ENCODE measurements at places on chromosomes 7 and 10. TPM values are rescaled to one million over a fixed set of nuclear protein-coding genes. Genes with fewer than 3 reads are reported as not detected.

DNA sequence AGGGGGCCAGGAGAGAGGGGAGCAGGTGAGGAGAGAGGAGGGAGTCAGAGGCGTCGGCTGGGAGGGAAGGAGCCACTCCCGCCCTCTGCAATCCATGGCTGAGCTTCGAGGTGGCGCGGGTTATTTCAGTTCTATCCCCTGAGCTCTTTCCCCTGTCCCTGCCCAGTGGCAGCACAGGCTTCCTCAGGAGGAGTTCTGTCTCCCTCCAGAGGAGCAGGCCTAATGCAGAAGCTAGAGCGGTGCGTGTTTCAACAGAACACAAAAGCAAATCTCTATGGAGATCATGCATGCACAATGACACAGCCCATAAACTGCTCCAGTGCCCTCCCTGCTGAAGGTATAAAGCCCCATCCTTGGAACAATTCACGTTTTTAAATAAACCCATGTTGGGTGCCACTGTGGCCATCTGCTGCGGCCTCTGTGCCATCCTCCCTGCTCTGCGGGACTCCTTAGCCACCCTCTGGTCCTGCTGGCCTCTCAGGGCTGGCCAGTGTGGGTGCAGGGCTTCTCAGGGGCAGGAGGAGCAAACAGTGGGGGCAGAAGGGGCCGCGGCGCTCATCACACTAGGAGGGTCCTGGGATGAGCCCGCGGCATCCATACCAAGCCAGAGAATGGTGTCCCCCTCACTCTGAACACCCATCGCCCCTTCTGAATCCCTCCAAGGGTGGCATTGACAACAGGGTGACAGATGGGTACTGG, 192.6 kb upstream of the LYZL2 start:
- no peak overlapping the region for H3K27ac ChIP-seq
- H3K4me3 ChIP-seq, result no peak overlapping the region
- no peaks in the 10 kb centered on the region for H3K36me3 ChIP-seq

GRCh38 chr7:76294344-76295024, 8.0 kb upstream of the HSPB1 start:
- no peaks in the 10 kb centered on the region for H3K27me3 ChIP-seq
- peak overlapping the region; percentile 28 for H3K4me3 ChIP-seq
- peak overlapping the region; percentile 89 for H3K27ac ChIP-seq
- DNase-seq, result peak; percentile 98

DNA sequence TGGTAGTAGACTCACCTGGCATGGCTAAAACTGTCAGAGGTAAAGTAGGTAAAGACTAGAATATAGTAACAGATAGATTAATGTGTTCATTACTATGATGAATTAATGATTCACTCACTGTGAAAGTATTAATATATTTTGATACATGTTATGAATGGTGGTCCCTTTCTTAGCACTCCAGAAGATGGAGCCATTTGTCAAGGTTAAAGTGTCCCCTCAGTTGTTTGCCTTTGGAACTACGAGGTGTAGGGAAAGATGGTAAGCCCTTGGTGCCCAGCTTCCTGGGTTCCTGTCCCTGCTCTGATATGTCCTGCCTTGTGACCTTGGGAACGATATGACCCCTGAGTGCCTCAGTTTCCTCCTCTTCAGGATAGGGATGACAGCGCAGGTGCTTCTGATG, 49.4 kb downstream of the HTRA1 start:
- H3K27me3 ChIP-seq, result no peaks in the 10 kb centered on the region
- no peaks in the 10 kb centered on the region for H3K4me1 ChIP-seq
- H3K36me3 ChIP-seq, result no peaks in the 10 kb centered on the region
- DNase-seq, result no peak
- no peak overlapping the region for H3K27ac ChIP-seq

- H3K27ac ChIP-seq, result peak overlapping the region; percentile 7
- no peak for DNase-seq
- no peak overlapping the region for H3K4me3 ChIP-seq
- peaks cover 56% of the 10 kb centered on the region for H3K4me1 ChIP-seq
- H3K27me3 ChIP-seq, result no peaks in the 10 kb centered on the region
Measured at GRCh38 chr10:80493522-80494051, 39.5 kb downstream of the TSPAN14 start.

DNA sequence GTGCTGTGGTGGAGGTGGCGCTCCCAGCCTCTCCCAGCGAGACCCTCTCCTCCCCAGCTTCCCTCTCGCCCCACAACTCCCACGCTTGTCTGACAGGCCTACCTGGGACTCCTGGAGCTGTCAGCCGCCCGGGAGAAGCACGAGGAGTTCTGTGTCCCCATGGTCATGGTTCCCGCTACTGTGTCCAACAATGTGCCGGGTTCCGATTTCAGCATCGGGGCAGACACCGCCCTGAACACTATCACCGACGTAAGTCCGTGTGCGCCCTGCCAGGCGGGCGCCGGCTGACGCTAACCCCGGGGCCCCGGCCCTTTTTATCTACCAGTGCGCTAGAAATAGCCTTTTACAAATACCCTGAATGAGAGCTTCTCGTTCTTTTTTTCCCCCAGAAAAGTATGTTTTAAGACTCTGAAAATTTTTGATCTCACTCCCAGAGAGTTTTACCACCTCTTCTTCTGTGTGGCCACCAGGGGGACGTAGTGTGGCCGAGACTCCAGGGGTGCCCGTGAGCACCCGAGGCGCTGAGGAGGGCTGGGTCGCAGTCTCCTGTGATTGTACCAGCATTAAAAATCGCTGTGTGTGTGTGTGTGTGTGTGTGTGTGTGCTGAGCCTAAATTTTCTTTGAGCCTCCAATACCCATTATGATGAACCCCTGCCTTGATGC, 52.6 kb downstream of the PFKP start:
- no peak for DNase-seq
- H3K4me3 ChIP-seq, result no peak overlapping the region
- no peaks in the 10 kb centered on the region for H3K36me3 ChIP-seq
- H3K4me1 ChIP-seq, result no peaks in the 10 kb centered on the region
- no peak overlapping the region for H3K27ac ChIP-seq

- no peak overlapping the region for H3K27ac ChIP-seq
- H3K36me3 ChIP-seq, result no peaks in the 10 kb centered on the region
- H3K27me3 ChIP-seq, result no peaks in the 10 kb centered on the region
- H3K4me1 ChIP-seq, result peaks cover 6% of the 10 kb centered on the region
Measured at GRCh38 chr10:97733256-97733655, 3.7 kb upstream of the ZFYVE27 start.

Gene PLAC9
- 6.7 TPM for total RNA-seq

Gene VAX1
- total RNA-seq, result not detected

DNA sequence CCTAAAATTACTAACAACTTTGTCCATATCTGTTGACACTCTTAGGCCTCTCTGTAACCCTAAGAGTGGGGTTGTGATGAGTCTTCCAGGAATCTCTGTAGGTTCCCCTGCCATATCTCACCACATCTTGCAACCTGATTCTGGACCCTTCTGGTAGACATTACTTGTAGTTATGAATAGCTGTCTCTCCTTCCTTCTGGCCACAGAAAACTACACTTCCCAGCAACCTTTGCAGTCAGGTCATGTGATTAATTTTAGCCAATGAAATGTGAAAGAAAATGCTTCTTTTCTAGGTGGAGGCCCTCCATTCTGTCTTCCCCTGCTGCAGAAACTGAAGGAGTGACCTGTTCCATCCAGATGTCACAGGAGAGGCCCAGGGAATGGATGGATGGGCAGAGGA, 147.6 kb upstream of the AOAH start:
- H3K27me3 ChIP-seq, result no peaks in the 10 kb centered on the region
- H3K4me3 ChIP-seq, result no peak overlapping the region
- H3K4me1 ChIP-seq, result no peaks in the 10 kb centered on the region

DNA sequence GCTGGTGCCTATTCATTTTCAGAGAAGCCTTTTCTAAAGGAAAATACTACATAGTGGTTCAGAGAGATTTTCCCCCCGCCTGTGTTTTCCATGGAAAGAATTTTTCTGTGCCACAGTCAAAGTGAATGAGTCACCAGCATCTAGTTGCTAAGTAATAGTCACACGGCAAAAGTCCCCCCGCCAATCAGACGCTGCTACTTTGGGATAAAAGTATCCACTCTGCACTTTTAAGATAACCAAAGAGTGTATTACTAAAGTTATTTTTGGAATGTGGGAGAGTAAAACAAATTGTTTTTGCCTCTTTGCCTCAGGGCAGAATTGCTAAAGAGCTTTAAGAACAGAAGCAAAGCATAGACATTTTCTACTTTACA, 23.5 kb downstream of the ABLIM1 start:
- no peak overlapping the region for H3K4me3 ChIP-seq
- no peak overlapping the region for H3K27ac ChIP-seq
- no peaks in the 10 kb centered on the region for H3K27me3 ChIP-seq
- peak; percentile 53 for DNase-seq

GRCh38 chr10:59674215-59674836, 35.3 kb downstream of the SLC16A9 start:
- DNase-seq, result no peak
- no peaks in the 10 kb centered on the region for H3K4me1 ChIP-seq

Gene PLEKHS1
- 16.2 TPM for total RNA-seq

Gene CDNF
- 5.6 TPM for total RNA-seq

DNA sequence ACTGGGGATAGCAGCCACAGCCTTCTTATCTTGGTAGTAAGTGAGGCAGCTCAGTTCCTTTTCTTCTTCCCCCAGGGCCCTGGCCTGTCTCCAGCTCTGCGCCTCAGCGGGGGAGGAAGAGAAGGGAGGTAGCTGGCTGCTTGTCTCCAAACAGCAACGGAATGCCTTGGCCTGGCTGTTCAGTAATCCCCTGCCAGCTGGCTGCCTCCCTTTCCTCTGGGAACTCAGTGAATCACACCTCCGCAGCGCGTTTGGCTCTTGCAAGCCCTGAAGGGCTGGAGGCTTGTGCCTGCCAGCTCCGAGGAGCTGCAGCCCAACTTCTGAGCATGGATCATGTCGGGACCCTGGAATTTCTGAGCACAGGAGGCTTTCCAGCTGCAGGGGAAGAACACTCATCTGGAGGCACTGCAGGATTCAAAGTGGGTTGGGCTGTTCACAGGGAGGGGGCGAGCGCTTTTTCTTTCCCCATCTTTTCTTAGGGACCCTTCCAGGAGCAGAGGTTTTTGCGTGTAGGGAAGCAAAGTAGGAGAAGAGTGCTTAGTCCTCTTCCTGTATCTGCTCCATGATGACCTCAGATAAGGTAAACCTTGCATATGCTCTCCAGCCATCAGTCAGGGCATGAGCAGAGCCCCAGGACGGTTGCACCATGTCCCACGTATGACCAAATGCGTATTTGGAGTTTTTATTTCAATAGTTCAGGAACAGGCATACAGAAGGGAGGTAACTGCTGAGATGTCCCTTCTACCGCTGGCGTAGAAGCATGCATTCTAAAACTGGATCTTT, 253.2 kb upstream of the INHBA start:
- H3K36me3 ChIP-seq, result no peaks in the 10 kb centered on the region
- H3K4me3 ChIP-seq, result no peak overlapping the region
- DNase-seq, result peak; percentile 80
- H3K4me1 ChIP-seq, result peaks cover 6% of the 10 kb centered on the region

GRCh38 chr7:98073047-98073446, 33.6 kb upstream of the LMTK2 start:
- no peaks in the 10 kb centered on the region for H3K27me3 ChIP-seq
- no peak overlapping the region for H3K27ac ChIP-seq
- no peak for DNase-seq

DNA sequence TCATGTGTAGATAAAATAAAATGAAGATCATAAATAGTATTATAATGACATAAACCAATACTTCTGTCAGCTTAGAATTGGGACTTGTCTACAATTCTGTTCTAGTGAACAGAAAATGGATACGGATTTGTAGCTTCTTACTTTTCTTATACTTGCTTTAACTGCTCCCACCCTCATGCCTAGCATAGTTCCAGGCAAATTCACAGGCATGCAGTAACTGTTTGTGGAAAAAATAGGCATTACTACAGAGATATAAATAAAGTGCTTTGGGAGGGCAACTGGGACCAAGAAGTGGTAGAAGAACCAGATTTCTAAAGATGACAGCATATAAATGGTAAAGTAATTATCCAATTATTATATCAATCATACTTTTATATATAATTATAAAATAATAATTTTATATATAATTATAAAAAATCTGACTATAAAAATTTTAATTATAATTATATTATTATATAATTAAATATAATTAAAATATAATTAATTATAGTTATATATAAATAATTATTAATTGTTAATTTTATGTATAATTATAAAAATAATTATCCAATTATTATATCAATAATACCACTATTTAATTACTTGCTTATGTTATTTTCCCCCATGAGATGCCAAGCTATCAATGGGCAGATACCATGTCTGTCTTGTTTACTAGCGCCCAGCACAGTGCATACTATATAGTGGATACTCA, 144.1 kb downstream of the NOC3L start:
- no peak for DNase-seq
- no peaks in the 10 kb centered on the region for H3K27me3 ChIP-seq
- no peaks in the 10 kb centered on the region for H3K4me1 ChIP-seq
- H3K4me3 ChIP-seq, result no peak overlapping the region
- no peak overlapping the region for H3K27ac ChIP-seq

- no peak overlapping the region for H3K4me3 ChIP-seq
- peak; percentile 94 for DNase-seq
- no peaks in the 10 kb centered on the region for H3K4me1 ChIP-seq
- H3K27me3 ChIP-seq, result no peaks in the 10 kb centered on the region
Measured at GRCh38 chr7:66557214-66558200, 71.2 kb upstream of the KCTD7 start.

- no peaks in the 10 kb centered on the region for H3K36me3 ChIP-seq
- H3K27me3 ChIP-seq, result no peaks in the 10 kb centered on the region
- peak; percentile 76 for DNase-seq
- H3K27ac ChIP-seq, result peak overlapping the region; percentile 64
- H3K4me1 ChIP-seq, result peaks cover 85% of the 10 kb centered on the region
Measured at GRCh38 chr7:47576031-47576865, 5.7 kb downstream of the TNS3 start.

DNA sequence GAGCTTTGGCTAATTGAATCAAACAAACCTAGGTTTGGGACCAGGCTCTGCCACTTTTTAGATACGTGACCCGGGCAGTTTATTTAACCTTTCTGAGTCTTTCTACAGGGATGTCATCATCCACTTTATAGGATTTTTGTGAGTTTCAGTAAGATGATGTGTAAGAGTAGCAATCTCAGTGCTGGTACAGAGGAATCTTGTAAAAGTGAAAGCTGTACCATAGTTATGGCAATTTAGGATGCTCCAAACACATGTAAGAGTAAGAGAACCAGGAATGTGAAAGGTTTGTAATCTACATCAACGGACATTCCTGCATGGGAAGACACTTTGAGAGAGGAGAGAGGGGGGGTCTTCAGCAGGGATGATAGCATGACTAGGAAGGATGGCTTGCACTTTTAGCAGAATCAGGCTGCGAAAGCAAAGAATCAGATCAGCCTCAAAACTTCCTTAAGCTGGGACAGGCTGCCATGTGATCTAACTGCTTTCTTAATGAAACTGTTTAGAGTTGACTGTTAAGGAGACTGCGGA, 968 bp downstream of the NOLC1 start:
- H3K27ac ChIP-seq, result no peak overlapping the region
- peaks cover 3% of the 10 kb centered on the region for H3K36me3 ChIP-seq
- H3K4me3 ChIP-seq, result peak overlapping the region; percentile 86
- H3K4me1 ChIP-seq, result no peaks in the 10 kb centered on the region
- no peak for DNase-seq

DNA sequence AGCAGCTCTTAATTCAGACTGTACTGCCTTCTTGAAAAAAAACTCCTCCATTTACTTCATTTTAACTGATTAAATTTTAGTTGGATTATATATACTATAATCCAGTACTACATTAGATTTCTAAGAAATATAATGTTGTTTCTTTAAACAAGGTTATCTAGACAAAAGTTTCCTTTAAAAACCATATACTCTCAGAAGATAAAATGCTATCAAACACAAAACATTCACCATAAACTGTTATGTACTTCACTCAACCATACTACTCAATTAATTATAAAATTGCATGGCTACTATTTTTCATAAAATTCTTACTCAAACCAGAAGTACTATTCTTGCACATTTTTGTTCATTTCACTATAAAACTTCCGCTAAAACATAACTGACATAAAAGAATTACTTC, 12.7 kb downstream of the GPR22 start:
- DNase-seq, result no peak
- H3K4me1 ChIP-seq, result no peaks in the 10 kb centered on the region
- no peak overlapping the region for H3K4me3 ChIP-seq
- no peaks in the 10 kb centered on the region for H3K36me3 ChIP-seq
